ENCODE measurements at places on chromosomes 6 and 20.

- no peak for DNase-seq
Observed at GRCh38 chr6:142118925-142119324, 13.8 kb upstream of the GJE1 start.

DNA sequence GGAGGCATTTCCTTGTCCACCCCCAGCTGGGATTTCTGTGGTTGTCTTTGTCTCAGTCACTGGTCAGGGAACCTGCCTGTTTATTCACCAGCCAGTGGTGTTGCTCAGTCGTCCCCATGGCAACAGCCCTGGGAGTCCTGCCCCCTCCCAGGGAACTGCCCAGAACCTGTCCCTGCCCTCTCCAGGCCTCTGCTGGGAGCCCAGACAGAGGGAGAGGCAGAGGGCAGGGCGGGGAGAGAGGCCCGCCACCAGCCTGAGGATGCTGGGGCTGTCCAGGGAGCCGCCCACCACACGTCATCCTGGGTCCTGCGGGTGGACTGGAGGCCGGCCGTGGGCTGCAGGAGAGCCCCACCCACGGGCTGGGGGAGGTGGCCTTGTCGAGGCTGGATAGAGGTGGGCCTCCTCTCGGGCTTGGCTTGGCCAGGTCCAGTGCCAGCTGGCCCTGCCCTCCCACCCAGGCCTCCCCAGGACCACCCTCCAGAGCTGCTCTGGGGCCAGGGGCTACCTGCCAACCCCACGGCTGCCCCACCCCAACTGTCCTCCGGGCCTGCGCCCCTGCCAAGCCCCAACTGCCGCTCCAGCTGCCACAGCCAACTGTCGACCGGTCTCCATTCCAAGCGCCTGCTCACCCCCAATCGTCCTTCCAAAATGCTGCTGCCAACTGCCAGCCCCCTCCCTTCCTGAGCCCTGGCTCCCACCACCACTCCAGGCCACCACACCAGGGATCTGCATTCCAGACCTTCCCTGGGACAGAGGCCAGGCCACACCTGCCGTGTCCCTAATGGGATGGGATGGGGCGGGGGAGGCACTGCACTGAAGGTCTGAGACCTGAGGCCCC is 4.2 kb upstream of the ZBTB46 start:
- DNase-seq, result no peak

DNA sequence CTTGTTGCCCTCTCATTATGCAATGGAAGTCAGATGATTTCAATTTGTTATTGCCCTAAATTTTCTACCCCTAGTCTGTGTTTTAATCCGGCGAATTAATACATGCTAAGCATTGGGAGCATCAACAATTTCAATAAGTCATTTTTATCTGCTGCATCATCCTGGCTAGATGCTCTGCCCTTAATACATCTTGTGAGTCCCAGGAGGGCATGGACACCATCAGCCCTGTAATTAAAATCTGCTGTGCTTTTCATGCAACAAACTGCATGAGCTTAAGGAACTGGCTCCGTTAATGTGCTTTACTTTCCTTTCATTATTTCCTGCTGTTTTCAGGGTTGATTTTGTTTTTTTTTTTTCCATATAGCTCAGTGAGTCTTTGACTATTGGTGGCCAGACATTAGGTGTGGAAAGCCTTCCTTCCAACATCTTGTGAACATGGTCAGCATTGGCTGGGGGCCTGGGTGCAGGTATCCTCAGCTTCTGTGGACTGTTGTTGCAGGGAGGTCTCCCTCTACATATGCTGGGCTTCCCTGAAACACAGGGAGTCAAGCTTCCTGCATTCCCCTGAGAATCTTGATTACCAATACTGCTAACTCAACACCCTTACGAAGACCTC is 8.5 kb upstream of the PBOV1 start:
- DNase-seq, result no peak

DNA sequence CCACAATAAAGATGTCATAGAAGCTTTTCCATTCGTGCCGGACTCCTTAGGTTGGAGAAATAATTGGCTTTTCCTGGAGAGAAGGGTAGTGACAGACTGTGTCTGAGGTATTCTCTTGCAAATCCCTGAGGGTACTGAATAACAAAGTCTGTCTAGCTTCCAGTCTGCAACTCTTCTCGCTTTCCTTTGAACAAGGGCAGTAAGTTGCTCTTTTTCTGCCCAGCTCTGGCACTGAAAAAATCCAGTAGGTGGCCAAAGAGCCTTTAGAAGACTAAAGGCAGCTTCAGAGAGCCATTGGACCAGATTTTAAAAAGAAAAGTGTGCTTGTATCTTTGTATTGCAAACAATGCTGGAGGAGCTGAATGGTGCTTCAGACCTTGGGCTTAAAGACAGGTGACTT is 20.7 kb upstream of the RREB1 start:
- DNase-seq, result no peak

DNA sequence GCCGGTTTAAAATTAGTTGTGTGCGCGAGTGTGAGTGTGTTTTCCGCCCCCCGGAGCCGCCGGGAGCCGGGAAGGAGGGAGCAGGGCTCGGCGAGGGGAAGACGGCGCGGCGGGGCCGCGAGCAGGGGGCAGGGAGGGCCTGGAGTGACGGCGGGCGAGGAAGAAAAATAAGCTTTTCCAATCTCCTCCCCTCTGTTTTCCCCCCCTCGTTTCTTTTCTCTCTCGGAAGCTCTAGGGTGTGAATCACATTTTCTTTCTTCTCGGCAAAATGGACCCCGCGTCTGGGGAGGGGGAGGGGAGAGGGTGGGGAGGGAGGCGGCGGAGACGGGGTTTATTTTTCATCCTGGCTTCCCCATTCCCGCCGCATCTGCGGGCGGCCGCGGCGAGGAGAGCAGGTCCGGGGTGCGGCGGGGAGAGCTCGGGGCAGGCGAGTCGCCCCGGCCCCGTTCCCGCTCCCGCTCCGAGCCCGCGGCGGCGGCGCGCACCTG is 881 bp downstream of the BICRAL start:
- DNase-seq, result peak; percentile 55

- DNase-seq, result no peak
Observed at GRCh38 chr6:155260686-155261085, 3.1 kb upstream of the CLDN20 start.

- no peak for DNase-seq
Observed at GRCh38 chr20:43925801-43926200, 11.1 kb downstream of the TOX2 start.

GRCh38 chr6:132130626-132131298 is 179.6 kb upstream of the CCN2 start:
- DNase-seq, result no peak

DNA sequence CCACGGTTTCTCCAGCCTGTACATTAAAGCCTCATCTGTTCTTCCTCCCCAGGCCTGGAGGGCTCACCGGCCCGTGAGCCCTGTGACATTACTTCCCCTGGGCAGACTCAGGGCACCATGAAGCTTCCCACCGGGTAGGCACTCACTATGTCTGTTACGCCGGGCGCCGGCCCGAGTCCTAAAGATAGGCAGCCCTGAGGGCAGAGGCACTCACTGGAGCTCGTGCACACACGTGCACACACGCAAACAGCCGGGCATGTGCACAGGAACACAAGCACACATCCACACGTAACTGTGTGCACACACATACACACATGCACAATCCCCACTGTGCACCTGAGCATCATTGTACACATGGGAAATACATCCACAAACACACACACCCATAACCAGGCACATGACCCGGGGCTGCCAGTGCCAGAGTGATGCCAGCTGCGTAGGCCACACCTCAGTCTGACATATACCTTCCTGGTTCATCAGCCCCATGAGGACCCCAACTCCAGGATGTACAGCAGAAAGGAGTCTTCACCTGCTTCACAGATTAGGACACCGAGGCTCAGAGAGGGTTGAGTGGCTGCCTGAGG is 83.7 kb downstream of the YTHDF1 start:
- no peak for DNase-seq

GRCh38 chr6:13920552-13920951 is 4.2 kb upstream of the RNF182 start:
- DNase-seq, result no peak

GRCh38 chr6:40116832-40117231 is 182.6 kb upstream of the MOCS1 start:
- no peak for DNase-seq

DNA sequence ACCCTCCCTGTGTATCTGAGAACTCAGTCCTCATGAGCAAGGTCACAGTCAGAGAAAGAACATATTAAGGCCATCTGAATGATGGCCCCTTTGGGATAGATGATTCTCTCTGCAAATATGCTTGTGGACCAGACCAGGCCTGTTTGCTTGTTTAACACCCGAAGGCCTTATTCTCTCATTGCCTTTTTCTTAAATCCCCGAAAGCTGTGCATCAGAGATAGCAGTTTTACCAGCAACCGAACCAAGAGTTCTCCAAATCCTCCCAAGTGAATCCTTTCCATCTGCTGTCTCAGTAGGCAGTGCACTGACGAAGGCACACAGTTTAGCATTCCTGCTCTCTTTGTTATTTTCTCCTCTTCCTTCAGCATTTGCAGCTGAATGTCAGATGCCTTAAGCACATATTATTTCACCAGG is 79.8 kb downstream of the TRMT6 start:
- DNase-seq, result no peak

GRCh38 chr6:76940191-76940590 is 523.1 kb downstream of the HTR1B start:
- DNase-seq, result no peak

DNA sequence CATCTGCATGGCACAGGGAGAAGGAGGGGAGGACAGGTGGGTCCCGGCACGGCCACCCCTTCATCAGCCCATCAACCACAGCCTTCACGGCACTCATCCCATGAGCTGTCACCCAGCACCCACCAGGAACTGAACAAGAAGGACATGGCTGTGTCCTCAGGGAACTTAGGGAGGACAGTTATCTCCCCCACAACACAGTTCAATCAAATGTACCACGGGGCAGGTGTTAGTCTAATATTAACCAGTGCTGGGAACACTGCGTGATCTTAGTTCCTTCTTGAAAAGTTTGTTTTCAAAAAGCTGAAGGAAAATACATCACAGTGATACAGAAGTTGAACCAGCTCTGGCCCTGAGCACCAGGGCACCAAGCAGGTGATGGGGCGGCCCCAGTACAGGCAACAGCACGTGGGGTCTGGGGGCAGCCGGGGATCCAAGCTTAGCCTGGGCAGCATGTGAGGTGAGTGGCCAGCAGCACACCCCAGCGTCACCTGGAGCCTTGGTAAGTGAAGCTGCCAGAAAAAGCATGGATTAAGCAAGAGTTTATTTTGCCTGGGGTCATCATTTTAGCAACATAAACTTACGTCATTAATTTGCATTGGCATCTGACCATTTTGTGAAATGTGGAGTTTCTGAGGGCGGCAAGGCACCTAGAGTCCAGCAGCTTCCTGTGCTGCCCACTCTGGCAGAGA is 35.5 kb upstream of the AFDN start:
- DNase-seq, result no peak

DNA sequence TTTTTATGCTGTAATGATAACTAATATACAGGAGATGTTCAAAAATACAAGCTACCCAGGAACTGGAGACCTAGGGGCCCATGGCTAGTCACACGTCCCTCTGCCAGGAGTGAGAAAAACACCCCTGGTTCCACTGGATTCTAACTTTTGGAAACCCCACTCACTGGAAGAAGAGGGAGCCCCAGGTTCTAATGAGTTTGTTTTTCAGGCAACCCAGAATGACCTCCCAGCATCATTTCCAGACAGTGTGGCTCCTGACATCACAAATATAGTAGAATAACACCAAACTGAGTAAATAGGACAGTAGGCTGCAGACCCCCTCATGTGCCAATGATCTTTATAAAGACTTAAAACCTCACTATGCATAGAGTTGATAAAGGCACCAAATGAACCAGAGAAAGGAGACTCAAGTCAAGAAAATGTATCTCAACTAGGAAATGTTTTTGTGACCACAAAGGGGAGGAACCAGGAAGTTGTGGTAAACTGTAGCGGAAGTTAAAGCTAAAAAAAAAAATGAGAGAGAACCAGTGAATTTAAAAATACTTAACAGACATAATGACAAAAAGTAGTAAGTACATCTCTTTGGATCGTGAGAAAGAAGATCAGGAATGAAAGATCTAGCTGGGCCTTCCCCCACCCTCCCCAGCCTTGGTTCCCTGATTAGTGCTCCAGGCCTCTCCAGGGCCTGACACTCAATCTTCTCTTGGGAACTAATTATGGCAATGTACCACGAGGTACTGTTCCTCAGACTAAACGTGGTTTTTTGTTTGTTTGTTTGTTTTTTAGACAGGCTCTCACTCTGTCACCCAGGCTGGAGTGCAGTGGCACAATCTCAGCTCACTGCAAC is 19.8 kb downstream of the HLA-E start:
- no peak for DNase-seq

DNA sequence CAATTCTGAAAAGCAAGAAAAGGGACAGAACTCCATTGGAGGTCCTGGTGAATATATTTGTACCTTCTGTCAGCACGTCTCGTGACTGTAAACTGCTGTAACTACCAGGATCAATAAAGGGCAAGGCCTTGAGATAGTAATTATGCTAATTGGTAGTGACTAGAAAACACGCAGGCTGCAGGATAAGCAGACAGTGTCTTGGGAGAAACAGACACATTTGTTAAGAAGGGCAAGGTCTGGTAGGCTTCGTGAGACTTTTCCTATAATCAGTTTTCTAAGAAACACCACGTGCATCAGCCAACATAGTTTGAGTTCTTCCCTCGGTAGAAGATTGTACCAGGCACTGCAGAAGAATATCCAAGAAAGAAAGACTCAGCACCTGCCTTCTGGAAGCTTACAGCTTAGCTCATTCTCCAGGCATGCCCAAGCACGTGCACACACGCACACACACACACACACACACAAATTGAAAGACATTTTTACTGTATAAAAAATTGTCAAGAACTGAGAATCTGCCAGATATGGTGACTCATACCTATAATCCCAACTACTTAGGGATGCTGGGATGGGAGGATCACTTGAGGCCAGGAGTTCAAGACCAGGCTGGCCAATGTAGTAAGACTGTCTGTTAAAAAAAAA is 167.0 kb upstream of the SASH1 start:
- DNase-seq, result no peak

- DNase-seq, result no peak
Observed at GRCh38 chr6:112939563-112939962, 592.4 kb downstream of the RFPL4B start.

GRCh38 chr20:6559791-6560190 is 207.7 kb upstream of the BMP2 start:
- no peak for DNase-seq

GRCh38 chr6:90547991-90548390 is 38.9 kb downstream of the MAP3K7 start:
- no peak for DNase-seq

GRCh38 chr6:70527071-70527737 is 39.5 kb upstream of the SDHAF4 start:
- DNase-seq, result no peak

- DNase-seq, result no peak
Observed at GRCh38 chr6:55943329-55943728, 67.9 kb upstream of the BMP5 start.

- no peak for DNase-seq
Observed at GRCh38 chr20:57087102-57087501, 179.3 kb downstream of the BMP7 start.

- DNase-seq, result no peak
Observed at GRCh38 chr6:37020381-37020780, 14.9 kb downstream of the FGD2 start.

- no peak for DNase-seq
Observed at GRCh38 chr6:168105813-168106632, 27.0 kb upstream of the FRMD1 start.

- peak; percentile 27 for DNase-seq
Observed at GRCh38 chr6:135568379-135568778, 70.8 kb upstream of the AHI1 start.
